ENCODE measurements at places on chromosomes 12 and 14.

DNA sequence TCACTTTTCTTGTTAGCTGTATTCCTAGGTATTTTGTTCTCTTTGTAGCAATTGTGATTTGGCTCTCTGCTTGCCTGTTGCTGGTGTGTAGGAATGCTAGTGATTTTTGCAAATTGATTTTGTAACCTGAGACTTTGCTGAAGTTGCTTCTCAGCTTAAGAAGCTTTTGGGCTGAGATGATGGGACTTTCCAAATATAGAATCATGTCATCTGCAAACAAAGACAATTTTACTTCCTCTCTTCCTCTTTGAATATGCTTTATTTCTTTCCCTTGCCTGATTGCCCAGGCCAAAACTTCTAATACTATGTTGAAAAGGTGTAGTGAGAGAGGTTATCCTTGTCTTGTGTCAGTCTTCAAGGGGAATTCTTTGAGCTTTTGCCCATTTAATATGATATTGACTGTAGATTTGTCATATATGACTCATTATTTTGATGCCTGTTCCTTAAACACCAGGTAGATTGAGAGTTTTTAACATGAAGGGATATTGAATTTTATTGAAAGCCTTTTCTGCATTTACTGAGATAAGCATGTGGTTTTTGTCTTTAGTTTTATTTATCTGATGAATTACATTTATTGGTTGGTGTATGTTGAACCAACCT lies 26.7 kb downstream of the CLECL1 start:
- DNase-seq = no peak

- no peak for DNase-seq
Observed at GRCh38 chr12:9391815-9392214, 183.6 kb upstream of the PZP start.

GRCh38 chr14:24863968-24864684 lies 185.8 kb downstream of the STXBP6 start:
- DNase-seq = no peak

- no peak for DNase-seq
Observed at GRCh38 chr14:92209141-92209540, 87.4 kb downstream of the CPSF2 start.

DNA sequence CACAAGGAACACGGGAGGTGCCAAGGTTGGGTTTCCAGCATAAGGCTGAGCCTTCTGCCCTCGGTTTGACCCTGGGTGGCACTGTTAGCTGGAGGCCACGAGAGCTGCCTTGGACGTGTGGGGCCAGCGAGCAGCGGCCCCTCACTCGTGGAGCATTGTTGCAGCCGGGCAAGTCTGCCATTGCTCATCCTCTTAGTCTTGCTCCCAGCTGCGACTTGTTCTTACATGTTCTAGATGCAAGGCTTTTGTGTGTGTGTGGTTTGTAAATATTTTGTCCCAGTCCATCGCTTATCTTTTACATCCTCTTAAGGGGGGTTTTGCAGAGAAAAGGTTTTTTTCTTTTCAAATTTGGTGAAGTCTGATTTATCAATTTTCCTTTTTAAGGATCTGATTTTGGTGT lies 21.1 kb upstream of the C1S start:
- DNase-seq = no peak
